ENCODE measurements at places on chromosomes 2 and 18.

GRCh38 chr2:8564475-8564874 is 117.4 kb upstream of the ID2 start:
- no peak for DNase-seq

DNA sequence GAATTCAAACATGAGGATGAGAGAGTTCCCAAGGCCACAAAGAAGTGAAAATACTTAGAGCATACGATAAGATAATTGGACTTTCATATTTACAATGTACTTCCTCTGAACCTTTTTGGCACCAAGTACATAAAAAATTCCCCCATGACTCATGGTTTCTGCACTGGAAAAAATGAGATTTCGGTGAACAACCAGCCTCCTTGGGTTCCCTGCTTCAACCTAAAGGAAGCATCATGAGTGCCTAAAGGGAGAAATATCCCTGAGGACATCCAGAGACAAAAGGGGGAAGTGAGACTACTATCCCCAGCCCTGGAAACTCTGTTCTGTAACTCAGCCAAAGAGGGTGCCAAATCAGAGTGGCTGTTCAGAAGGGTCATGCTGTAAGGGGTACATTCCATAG is 562.7 kb upstream of the SLC39A10 start:
- peak; percentile 47 for DNase-seq

DNA sequence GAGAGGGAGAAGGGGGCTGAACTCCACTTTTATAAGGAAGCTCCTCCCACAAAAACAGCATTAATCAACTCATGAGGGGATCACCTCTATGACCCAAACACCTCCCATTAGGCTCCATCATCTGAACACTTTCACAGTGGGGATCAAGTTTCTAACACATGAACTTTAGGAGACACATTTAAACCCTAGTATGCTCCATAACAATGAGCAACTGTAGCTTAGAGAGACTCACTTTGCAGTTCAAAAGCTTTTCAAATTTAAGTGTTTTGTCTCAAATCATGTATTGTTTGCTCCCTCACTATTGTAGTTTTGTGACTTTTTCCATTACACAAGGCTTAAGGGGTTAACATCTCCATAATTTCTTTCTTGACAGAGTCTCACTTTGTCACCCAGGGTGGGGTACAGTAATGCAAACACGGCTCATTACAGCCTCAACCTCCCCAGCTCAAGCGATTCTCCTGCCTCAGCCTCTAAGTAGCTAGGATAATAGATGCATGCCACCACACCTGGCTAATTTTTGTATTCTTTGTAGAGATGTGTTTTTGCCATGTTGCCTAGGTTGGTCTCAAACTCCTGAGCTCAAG is 352.7 kb upstream of the CDH20 start:
- DNase-seq: no peak

GRCh38 chr2:66522611-66523376 is 87.9 kb downstream of the MEIS1 start:
- no peak for DNase-seq

- peak; percentile 92 for DNase-seq
Observed at GRCh38 chr2:27409321-27410073, at the start of gene PPM1G. Gene PPM1G, minus strand, starts transcription at chr2:27409591. Its CDS starts 169 bp downstream, at chr2:27409422.

GRCh38 chr2:228549441-228550007 is 368.0 kb upstream of the SPHKAP start:
- no peak for DNase-seq

GRCh38 chr18:24677011-24677410 is 216.6 kb downstream of the HRH4 start:
- peak; percentile 8 for DNase-seq

DNA sequence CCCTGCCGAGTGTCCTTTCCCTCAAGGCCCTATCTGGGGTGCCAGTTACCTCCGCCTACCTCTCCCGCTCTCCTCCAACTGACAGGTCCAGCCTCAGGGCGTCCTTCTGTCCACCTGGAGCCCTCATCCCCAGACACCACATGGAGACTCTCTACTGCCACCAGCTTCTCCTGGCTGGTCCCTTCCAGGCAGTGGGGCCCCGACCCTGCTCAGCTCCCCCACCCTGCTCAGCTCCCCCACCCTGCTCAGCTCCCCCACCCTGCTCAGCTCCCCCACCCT is 74.0 kb upstream of the ODC1 start:
- DNase-seq: no peak

DNA sequence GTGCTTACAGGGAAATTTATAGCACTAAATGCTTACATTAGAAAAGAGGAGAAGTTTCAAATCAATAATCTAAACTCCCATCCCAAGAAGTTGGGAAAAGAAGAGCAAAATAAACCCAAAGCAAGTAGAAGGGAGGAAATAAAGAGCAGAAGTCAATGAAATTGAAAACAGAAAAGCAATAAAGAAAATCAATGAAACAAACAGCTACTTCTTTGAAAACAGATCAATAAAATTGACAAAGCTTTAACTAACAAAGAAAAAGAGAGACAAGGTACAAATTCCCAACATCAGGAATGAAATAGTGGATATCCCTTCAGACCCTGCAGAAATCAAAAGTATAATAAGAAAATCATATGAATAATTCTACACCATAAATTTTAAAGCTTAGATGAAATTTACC is 25.5 kb upstream of the ONECUT2 start:
- DNase-seq: no peak

DNA sequence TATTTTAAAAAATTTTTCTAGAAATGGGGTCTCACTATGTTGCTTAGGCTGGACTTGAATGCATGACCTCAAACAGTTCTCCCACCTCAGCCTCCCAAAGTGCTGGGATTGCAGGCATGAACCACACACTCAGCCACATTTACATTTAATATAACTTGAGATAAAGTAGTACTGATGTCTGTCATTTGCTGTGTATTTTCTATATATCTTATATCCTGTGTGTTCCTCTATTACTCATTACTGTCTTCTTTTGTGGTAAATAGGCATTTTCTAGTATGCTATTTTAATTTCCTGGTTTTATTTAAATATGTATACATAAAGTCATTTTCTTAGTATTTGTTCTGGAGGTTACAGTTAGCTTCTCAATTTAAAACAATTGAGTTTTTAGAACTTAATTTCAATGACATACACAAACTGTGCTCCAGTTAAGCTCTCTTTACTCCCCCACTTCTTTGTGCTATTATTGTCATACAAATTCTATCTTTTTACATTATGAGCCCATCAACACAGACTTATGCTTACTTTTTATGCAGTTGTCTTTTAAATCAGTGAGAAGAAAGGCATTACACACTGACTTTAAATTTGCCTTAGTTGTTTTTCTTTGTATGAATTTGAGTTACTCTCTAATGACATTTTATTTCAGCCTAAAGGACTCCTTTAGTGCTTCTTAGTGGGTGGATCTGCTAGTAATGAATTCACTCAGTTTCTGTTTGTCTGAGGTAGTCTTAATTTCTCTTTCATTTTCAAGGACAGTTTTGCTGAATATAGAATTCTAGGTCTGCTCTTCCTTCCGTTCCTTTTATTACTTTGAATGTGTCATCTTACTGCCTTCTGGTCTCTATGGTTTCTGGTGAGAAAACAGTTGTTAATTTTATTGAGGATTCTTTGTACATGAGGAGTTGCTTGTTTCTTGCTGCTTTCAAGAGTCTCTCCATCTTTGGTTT is 6.2 kb upstream of the INPP4A start:
- no peak for DNase-seq

GRCh38 chr18:38602341-38602740 is 1036.7 kb upstream of the CELF4 start:
- no peak for DNase-seq

GRCh38 chr2:219643788-219644398 is 16.5 kb downstream of the SLC4A3 start:
- no peak for DNase-seq

Data from EL (cell line).